ENCODE measurements at places on chromosomes 1 and 21.

GRCh38 chr1:182851825-182852224, 12.7 kb downstream of the DHX9 start:
- DNase-seq: no peak

DNA sequence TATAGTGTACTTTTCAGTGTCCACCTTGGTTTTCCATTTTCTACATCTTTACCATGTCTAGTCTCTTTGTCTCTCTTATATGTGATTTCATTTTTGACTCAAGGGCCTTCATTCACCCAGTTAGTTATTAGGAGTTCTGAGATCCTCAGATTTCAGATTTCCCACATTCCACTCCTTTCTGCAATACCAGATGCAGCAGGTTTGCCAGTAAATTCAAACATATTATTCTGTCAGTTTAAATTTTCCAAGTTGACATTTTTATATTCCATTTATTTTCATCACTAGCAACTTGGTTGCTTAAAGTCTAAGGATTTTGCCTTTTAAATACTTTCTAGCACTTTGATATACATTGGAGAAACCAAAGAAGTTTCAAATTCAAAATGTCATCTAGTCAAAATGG, 42.4 kb downstream of the ABL2 start:
- DNase-seq: no peak

DNA sequence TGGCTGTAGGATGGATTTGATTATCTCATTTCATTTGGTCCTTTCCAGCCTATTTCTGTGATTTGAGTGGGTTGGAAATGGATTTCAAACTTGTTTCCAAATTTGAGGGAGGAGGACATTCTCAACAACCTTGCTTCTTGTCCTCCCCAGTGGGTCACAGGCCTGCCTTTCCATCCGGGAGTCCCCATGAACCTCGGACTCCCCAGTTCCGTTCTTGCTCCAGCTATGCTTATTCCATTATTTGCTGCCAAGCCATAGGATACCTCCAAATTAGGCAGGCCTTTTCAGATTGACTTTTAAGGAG, 97.8 kb downstream of the DUSP10 start:
- DNase-seq: no peak

DNA sequence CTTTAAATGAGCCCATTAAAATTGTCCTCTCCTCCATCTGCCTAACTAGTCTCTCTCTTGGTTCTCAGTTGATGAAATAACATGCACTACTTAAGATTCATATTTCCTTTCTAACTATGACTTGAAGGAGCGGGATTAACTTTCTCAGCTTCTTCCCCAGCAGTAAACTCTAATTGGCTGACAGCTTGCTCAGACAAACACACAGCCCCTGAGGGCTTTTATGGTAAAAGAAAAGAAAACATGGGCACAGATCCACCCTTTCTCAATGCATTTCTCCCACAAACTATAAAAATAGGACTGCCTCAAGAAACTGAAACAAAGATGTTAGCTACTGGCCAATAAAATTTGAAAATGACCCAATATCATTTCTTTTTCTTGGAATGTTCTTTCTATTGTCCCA, 703.1 kb downstream of the ADGRL2 start:
- no peak for DNase-seq

- DNase-seq: no peak
Measured at GRCh38 chr21:44998621-44999427, 59.0 kb downstream of the SLX9 start.

DNA sequence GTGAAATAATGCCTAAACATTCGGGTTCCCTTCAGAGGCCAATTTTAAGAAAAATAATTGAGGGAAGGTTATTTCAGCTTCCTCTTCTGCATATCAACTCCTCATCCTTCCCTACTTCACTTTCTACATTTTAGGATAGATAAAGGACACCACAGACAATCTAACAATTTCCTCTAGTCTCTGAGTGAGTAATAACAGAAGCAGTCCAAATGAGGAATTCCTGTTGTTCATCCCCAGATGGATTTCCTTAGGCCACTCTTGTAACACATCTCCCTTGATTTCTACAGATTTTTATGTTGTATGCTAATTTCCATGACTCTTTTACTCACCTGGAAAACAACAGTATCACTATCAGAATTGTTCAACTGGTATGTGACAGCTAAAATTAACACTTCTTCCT, 87.7 kb upstream of the LYPLAL1 start:
- no peak for DNase-seq

Data from stimulated activated CD4-positive, alpha-beta T cell treated with anti-CD3 and anti-CD28 coated beads, TNF-alpha, amount 100 ng/mL, for 48 hours (primary cell).